ENCODE measurements at places on chromosomes 16 and 17.

DNA sequence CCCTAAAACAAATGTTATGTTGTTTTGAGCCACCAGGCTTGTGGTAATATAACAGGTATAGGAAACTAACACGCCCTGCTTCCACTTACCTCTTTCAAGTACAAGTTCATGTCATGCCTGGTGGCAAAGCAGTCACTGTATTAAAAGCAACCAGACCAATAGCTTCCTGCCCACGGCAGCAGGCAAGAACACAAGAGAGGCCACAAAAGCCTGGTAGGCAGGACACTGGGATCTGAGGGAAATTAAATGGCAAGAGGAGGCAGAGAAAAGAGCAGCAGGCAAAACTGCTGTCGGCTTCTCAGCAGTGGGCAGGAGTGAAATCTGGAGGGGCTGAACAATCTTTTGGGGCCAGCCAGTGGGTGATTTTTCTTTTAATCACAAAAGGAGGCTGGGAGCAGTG, 2.2 kb downstream of the CYTH1 start:
- DNase-seq, result no peak

DNA sequence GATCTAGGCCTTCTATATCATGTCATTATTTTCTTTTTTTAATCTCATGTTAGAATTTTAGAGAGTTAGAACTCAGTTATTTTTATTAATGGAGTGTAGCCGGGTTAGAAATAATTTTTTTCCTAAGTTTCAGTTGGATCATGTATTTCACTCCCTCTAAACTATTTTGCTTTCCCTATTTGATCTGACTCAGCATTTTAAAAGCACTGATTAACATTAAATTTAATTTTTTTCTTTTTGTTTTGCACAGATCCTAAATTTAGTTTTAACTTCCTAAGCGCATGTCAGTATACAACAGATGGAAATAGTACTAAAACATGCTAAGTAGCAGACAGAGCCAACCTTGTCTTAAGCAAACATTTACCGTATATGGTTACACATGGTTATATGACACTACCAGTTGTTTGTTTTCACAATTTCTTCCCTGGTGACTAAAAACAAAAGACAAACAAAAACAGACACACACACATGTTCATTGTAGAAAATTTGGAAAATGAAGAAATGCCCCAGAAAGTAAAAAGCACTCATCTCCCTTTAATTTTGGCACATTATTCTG, 33.6 kb upstream of the RAB11FIP4 start:
- DNase-seq, result no peak

DNA sequence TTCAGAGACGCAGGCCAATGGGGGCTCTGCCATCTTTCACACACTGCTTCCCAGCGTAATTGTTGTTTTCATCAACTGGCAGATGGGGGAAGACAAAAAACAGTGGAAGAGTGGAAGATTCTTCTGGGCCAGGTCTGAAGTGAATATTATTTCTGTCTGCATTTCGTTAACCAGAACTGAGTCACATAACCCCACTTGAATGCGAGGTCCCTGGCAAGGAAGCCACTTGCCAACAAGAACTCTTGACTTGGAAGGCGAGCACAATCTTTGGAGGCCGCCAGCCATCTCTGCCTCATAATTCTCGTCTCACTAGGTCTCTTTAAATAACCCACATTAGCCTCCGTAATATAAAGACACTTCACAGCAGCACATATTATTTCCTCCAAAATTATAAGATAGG, 75.4 kb downstream of the CYB561 start:
- DNase-seq, result no peak

- no peak for DNase-seq
Observed at GRCh38 chr16:63292036-63292435, 1255.8 kb upstream of the CDH8 start.

- no peak for DNase-seq
Observed at GRCh38 chr16:65855171-65856145, 511.0 kb upstream of the CDH5 start.

GRCh38 chr17:13106171-13106570, 88.3 kb upstream of the ELAC2 start:
- DNase-seq, result peak; percentile 7

DNA sequence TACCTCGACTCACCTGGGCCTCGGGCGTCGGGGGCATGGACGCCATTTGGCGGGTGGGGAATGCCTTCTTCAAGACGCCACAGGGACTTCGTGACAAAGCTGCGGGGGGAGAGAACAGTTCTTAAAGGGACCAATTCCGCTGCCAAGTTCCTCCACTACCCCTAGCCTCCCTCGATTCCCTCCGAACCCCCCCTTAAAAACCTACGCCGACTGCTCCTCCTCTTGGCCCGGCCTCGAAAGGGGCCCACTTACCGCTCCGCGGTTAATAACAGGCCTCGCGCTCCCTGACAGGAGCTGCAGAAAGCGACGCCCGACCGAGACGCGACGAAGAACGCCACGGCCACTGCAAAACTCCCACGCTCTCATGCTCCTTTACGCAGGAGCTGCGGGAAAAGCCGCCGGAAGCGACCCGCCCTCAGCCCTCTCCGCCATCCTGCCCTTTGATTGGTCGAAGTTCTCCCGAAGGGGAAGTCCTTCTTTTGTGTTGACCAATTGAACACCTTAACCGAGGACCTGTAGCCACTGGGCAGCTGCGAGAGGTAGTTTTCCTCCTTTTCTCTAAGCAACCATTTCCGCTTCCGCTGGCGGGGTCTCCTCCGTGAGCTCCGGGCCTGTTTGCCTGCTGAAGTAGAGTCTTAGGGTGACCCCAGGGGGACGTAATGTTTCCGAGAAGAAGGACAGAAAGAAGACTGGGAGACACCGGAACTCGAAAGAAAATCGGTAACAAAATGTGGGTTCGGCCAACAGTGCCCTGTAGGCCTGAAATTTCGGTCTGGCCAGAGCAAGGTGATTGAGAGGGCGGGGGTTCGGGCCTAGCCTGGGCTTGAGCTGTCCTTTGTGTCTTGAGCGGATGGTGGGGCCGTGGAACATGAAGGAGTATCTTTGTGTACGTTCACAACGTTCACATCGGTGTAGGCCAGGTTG, at the start of the genes NAA60 and ZNF597:
Gene NAA60 (plus strand): TSS at position 573 of the 924 bp plus-strand sequence. CDS start 32,548 bp downstream, outside the sequence.
Gene ZNF597 (minus strand): TSS at position 397 of the 924 bp plus-strand sequence. CDS start 351 bp downstream, at position 46.
- DNase-seq, result peak; percentile 92

DNA sequence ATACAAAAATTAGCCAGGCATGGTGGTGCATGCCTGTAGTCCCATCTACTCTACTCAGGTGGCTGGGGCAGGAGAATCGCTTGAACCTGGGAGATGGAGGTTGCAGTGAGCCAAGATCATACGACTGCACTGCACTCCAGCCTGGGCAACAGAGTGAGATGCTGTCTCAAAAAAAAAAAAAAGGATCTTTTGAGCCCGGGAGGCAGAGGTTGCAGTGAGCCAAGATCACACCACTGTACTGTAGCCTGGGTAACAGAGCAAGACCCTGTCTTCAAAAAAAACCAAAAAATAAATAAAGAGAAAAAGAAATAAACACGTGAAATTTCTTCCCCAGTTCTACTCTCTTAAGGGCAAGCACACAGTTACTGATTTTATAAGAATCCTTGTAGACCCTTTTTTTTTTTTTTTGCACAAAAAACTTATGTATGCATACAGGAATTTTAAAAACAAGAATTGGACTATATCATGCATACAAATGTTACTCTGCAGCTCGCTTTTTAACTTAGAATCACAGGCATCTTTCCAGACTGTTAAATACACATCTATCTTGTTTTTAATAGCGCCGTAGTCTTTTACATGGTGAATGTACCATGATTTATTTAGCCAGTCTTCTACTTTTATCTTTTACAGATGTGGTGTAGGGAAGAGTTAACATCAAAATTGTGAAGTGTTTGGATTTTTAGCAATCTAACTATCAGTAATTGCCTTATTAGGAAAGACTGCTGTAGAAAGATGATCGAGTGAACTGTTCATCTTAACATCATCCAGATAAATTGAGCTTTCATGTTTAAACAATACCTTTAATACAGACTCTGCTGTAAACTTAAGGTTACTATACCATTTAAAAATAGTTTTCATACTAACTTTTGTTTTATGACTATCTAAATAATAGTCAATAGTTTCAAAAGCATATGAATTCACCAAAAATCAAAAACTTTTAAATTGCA, 14.6 kb downstream of the CDH3 start:
- DNase-seq, result peak; percentile 31

DNA sequence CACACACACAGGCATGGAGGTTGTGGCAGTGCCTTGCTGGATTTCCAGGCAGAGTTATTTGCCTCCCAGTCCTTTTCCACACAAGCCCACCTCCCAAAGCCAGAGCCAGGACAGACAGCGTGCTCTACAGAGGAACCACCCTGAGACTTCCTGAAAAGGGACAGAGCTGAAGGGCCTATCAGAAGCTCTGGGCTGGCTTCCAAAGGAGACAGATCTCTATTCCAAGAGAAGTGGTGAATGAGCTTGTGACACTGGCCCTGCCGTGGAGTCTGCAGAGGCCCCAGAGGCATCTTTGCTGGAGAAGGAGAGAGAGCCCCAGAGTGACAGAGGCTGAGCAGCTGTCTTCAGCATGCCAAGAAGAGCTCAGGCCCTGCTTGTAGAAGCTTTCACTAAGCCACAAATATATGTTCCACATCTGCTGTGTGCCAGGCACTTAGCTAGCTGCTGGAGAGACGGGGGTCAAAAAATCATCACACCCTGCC, 8.3 kb upstream of the LPCAT2 start:
- DNase-seq, result peak; percentile 98

DNA sequence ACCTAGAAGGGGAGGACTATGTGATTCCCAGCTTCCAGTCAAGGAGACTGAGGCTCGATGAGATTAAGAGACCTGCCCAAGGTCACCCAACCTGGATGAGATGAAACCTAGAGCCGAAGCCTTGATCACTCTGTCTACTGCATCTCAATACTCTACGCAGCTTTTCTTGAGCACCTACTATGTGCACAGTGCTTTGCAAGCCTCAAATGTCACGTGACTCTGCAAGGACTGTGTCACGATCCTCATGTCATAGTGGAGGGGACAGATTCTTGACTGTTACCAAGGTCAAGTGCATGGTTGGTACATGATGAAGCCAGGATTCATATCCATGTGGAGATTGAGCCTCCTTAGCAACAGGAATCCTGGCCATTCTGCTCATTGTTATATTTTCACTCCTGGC, 14.7 kb downstream of the BCO1 start:
- no peak for DNase-seq

GRCh38 chr16:19363740-19364139, 53.9 kb upstream of the TMC5 start:
- DNase-seq, result no peak

- DNase-seq, result peak; percentile 70
Observed at GRCh38 chr16:50665128-50665878, 15.8 kb downstream of the SNX20 start.

- DNase-seq, result peak; percentile 25
Observed at GRCh38 chr17:69473841-69474831, 59.6 kb downstream of the MAP2K6 start.

GRCh38 chr17:11369575-11369974, 128.6 kb downstream of the SHISA6 start:
- DNase-seq, result no peak

DNA sequence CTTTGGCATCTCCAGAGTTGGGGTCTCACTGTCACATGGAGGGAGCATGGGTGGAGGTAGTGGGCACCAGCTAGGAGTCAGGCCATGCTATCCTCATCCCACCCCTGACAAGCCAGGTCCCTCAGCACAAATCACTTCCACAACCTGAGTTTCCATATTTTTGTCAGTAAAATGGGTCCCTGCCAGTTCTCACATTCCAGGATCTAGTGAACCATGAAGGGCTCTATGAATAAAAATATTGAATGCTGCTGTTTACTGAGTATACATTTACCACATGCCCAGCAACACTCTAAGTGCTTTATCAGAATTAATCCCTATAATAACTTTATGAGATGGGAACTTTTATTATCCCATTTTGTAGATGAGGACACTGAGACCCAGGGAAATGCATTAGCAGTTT, 16.8 kb downstream of the SEZ6 start:
- no peak for DNase-seq

DNA sequence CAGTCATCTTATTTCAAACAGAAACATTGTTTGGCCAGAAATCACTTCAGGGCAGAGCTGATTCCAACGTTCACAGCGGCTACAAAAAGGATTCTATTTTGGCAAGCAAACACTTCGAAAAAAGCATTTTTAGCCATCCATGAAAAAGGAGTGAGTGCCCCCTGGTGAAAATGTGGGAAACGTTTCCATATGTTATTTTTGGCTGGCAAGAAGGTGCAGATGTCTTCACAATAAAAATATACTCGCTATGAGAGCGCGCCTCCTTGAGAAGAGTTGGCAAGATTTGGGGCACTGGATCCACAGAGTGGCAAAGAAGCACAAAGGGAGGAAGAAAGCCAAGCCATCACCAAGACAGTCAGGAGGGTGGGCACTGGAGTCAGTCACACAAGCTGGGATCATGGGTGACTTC, 191.1 kb downstream of the CHD9NB start:
- DNase-seq, result peak; percentile 34

- DNase-seq, result peak; percentile 75
Observed at GRCh38 chr16:47779201-47780016, 318.3 kb downstream of the PHKB start.

DNA sequence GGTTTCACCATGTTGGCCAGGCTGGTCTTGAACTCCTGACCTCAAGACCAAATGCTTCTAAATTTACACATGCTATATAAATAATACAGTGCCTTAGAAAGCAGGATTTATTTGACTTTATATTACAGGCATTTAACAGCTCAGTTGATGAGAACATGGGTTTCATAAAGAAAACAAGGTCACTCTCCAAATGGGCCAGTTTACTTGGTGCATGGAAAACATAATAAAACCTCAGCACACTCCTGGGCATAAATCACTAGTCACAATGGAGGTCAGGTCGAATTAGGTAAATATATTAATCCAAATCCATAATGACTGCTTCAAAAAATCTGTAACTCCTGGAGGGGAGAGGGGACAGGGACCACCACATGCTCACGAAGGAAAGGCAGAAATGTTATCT, 24.5 kb downstream of the APPBP2 start:
- no peak for DNase-seq

GRCh38 chr16:49821614-49822282, 34.2 kb downstream of the ZNF423 start:
- DNase-seq, result no peak

- no peak for DNase-seq
Observed at GRCh38 chr17:56165072-56165641, 11.9 kb downstream of the ANKFN1 start.

DNA sequence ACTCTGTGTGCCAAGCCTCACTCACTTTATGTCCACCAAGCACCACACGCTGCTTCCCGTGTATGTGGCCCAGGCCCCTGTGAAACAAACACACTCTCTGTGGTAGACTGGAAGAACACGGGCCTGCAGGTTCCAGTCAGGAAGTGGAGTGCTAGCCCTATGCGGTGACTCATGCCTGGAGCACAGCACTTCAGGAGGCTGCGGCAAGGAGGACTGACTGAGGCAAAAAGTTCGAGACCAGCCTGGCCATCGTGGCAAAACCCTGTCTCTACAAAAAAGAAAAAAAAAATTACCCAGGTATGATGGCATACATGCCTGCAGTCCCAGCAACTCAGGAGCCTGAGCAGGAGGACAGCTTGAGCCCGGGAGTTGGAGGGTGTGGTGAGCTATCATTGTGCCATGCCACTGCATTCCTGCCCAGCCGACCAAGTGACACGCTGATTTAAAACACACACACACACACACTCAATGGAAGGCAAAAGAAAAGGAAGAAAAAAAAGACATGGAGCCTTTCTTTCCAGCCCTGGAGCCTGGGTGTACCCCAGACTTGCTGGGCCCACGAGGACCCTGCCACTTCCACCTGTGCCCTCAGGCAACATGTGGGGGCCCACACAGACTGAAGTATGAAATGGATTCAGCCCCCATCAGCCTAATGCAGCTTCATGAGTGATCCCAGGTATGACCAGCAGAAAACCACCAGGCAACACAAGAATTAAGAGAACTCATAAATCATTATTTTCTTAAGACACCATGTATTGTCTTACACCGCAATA, 126.6 kb downstream of the ANKRD11 start:
- DNase-seq, result peak; percentile 84

Data from RPMI7951 (cell line).